ENCODE measurements at places on chromosomes 16 and 17.

DNA sequence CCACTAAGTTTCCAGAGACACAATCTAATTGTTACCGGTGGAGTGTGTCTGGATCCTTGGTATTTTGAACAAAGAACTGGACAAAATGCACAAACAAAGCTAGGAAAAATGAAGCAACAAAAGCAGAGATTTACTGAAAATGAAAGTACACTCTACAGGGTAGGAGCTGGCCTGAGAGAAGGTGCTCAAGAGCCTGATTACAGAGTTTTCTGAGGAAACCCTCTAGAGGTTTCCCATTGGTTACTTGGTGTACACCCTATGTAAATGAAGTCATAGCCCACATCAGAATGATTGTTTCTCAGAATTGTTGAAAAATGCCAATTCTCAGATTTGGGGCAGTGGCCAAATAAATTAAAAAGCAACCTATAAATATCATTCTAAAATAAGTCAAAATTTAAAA, 436.4 kb downstream of the KCNJ18 start:
- DNase-seq: no peak

- no peak for DNase-seq
Observed at GRCh38 chr17:29074488-29074887, 31.5 kb downstream of the PIPOX start.

- no peak for DNase-seq
Observed at GRCh38 chr16:50530277-50531236, 17.6 kb upstream of the NKD1 start.

- no peak for DNase-seq
Observed at GRCh38 chr16:48340054-48340453, 45.2 kb downstream of the SIAH1 start.

DNA sequence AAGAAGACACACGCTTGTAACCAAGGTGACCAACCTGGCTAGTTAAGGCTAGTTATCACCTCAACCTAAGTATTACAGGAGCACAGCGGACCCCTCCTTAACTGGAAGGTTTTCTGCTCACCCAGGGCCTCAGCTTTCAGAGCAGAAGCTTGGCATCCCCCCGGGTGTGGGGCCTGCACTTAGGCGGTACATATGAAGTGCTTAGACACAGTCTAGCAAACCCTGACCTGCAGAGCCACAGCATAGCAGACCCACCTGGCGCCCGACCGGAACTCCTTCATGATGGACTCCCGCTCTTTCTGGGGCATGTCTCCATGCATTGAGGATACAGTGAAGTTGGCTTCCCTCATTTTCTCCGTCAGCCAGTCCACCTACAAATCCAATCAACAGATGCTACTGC, 9.8 kb downstream of the EIF4A3 start:
- DNase-seq: no peak

- DNase-seq: no peak
Observed at GRCh38 chr16:10577305-10578202, 2.8 kb downstream of the EMP2 start.

DNA sequence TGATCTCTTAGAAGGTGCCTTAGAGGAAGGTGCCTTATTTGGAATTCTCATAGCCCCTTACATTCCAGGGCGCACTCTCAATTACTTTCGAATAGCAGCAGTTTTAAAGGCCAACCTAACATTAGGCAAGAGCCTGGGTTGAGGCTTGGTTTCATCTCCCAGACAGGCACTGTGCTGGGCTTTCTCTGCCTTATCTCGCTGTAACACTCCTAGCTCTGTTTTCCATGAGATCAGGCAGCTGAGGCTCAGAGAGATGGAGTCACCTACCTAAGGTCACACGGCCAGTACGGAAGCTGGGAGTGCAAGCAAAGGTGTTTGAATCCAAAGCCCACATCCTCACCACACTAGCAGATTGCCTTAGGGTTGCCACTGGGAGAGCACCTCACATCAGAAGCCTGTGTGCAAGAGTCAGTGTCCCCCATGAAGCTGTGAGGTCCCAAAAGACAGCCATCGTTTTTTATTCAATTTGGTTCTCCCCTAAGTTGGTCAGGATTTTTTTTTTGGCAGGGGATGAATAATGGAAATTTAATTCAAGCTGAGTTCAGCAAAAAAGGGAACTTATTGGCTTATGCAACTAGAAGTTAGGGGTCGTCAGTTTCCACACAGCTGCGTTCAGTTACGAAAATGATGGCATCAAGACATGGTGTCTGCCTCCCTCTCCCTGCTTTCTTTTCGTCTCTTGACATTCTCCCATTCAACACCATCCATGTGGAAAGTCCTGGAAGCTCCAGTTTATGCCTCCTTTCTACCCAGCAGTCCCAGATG, 206.4 kb downstream of the KATNIP start:
- DNase-seq: no peak

- no peak for DNase-seq
Observed at GRCh38 chr17:17698371-17698770, 17.1 kb downstream of the RAI1 start.

DNA sequence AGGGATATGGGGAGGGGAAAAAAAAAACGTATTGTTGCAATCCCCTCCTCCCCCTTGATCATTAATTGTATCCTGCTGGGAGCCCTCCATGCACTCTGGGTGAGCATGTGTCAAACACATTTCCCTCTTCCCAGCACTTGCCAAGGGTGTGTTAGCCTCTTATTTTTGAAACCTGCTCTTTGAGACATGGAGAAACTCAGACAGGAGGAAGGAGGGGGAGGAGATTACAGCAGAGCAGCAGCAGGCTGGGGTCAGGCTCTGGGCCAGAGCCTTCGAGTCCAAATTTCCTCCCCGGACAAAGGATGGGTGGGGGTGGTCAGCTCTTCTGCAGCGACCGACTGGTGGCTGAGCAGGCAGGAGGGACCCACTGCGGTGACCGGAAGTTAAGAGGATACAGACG, 64.7 kb downstream of the SOX9 start:
- no peak for DNase-seq

DNA sequence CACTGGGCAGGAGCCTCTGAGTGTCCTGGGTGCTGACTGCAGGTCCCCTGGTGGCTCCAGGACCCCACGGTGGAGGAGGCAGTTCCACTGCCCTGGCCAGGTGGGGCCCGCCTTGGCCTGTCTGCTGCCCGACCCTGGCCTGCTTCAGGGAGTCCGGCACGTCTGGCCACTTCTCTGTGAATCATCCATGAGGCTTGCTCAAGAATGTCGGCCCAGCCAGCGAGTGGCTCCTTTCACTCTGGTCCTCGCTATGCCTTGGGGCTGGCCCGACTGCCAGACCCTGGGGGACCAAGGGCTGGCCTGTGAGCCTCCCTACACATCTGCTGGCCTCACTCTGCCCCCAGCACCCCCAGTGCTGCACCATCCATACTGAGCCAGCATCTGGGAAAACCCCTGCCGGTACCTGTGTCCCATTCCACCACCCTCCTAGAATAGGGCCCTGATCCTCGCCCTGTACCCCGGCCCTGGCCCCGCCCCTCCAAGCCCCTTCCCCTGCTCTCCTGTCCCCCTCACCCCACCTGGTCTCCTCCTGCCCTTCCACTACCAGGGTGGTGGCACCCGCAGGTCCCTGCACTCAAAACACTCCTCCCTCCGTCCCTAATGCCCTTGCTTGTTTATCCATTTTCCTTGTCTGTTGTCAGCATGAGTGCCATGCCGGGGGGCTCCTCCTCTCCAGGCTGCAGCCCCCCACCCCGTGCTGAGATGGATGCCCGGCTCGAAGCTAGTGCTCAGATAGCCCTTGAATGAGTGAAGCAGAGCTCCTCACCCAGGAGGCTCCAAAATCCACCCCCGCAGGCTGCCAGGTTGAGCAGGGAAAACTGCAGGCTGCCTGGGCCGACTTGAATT, 35.5 kb downstream of the ADCY7 start:
- DNase-seq: no peak

GRCh38 chr16:12881740-12882139, 19.7 kb upstream of the SHISA9 start:
- no peak for DNase-seq

DNA sequence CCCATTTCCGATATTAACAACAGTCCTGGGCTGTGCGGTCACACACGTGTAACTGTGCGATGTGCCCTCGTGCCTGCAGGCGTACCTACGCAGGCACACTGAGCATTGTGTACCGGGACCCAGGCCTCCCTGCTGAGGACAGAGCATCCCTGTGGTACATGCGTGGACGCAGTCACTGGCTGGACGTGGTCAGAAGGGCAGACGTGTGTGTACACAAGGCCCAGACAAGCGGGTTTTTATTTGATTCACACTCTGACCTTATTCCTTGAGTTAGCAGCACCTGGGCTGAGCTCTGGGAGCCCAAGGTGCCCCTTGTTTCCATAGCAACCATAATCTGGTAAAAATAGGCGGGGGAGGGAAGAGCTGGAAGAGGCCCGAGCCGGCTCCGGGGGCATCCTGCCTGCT, 19.5 kb downstream of the RAP1GAP2 start:
- DNase-seq: no peak

- no peak for DNase-seq
Observed at GRCh38 chr17:68249354-68249765, 1.5 kb downstream of the AMZ2 start.

DNA sequence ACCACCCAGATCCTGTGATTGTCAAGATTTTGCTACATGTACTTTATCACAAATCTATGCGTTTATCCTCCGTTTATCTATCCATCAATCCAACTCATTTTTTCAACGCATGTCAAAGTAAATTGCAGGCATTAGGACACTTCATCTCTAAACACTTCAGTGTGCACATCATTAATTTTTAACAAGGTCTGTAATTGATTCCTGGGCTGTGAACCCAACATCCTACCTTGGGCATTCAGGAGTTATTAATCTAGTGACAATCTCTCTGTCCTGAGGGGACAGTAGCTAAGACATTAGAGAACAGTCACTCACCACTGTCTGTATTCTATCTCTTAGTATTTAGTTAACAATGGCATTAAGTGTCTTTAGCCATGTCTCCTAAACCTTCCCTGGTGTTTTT, 264.7 kb downstream of the SOX9 start:
- DNase-seq: no peak

DNA sequence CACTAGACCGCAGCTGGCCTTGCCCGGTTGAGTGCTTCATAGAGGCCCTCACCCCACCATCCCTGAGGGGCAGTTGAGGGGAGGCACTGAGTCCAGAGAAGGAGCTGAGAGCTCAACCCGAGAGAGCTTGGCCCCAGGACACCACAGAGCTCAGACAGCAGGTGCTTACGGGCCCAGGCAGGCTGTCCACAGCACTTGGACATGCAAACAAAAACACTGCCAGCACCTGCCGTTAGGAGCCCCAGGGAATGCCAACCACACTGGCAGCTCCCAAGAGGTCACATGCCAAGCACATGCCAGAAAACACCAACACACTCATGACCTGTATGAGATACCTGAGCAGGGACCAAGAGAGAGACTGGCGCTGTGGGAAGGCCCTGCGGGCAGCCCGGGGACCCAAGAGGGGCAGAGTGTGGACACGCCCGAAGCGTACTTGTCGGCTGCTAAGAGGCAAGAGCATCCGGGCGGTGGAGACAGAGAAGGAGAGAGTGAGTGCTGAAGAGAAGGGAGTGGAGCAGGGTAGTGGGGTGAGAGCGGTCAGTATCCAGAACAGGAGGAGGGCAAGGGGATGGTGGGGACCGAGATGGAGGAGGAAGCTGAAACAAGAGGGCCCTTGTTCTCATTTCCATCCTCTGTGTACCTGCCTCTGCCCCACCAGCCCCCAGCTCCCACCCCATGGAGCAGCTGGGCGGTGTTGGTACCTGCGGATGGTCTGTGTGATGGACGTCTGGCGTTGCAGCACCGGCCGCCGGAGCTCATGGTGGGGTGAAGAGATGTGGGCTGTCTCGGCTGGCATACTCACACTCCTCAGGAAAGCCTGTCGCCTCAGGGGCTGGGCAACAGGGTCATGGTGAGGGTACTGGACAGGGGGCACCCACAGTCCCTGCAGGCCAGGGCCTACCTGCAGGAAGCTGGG, 8.2 kb downstream of the RHBDF1 start:
- DNase-seq: no peak

DNA sequence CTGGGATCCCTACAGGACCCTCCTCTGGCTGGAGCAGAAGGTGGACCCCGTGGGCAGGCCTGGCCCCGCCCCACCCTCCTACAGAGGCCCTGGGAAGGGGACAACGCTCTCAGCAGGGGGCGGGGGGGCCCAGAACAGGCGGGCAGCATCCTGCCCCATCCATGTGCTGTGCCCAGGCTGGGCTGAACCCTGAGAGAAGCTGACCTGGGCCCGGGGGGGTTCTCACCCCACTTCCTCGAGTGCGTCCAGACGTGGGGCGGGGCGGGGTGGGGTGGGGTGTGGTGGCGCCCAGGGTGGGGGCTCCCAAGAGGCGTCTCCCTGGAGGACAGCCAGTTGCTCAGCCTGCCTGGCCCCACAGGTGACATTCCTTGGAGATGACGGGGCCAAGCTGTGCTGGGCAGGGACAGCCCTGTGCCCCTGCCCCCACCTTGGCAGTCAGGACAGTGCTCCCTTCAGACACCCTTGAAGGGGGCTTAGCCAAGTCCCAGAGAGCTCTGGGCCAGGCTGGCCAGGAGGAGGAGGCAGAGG, 390 bp upstream of the UNC13D start:
- no peak for DNase-seq

DNA sequence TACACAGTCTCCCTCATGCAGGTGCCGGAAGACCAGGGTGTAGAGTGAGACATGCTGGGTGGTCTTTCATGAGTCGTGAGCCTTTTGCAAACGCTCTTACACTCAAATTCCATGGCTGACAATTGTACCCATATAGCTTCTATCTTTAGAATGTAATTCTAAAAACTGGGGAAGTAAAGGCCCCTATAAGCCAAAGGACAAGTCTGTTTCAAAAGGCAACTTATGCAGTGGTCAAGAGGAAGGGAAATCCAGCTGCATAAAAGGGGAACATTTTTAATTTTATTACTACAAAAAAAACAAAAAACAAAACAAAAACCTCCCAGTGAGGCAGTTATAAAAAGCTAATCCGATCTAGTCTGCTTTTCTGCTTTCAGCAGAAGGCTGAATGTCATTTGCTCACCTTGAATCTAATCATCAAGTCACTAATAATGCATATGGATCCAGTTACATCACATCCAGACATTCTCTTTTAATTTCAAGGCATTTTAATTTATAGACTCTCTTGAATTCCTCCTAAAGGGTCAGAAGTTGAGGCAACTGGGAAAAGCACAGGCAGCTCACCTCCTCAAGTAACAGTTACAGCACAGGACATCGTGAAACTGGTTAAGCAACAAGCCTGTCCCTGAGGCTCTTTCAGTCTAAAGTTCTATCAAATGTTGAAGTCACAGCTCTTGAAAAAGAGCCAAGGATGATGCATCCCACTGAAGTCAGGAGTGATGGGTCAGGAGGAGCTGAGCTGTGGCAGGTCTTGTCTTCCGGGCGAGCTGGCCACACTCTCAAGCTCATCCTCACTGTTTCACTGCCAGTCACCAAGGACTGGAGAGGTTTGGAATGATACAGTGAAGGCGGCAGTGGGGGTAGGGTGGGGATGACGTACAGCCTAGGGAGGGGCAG, 99.7 kb downstream of the VPS53 start:
- no peak for DNase-seq

- no peak for DNase-seq
Observed at GRCh38 chr17:37781451-37781850, 36.6 kb upstream of the HNF1B start.

GRCh38 chr16:47519996-47520679, 59.0 kb downstream of the PHKB start:
- DNase-seq: no peak

- no peak for DNase-seq
Observed at GRCh38 chr17:74055508-74056160, 147.8 kb upstream of the RPL38 start.

GRCh38 chr16:19167710-19168370, at the start of gene SYT17:
TSS of gene SYT17 (plus strand) at chr16:19168240. CDS start at chr16:19168647, 407 bp downstream.
- no peak for DNase-seq

- DNase-seq: no peak
Observed at GRCh38 chr17:647324-648197, 67.1 kb downstream of the VPS53 start.

Data from stimulated activated CD8-positive, alpha-beta memory T cell treated with anti-CD3 and anti-CD28 coated beads, Interleukin-15, amount 100 ng/mL, for 4 hours (primary cell).